Endothelial cell of umbilical vein (primary cell): ENCODE measurements at places on chromosomes 6 and 20. TPM values are rescaled to one million over a fixed set of nuclear protein-coding genes. Genes with fewer than 3 reads are reported as not detected.

DNA sequence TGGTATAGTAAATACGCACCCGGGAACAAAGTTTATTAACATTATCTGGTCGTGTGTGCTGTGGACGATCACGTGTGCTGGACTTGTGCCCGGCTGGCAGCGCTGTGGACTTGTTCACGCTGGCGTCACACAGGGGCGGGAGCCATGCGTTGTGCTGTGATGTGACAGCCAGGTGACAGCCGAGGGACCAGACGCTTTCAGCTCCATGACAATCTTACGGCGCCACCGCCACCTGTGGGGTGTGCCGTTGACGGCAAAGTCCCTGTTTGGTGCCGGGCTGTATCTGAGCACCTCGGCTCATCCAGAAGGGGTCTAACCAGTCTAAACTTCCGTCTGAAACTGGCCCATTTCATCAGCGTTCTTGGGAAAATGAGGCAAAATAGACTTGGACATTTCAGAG is 25.2 kb downstream of the DLL1 start:
- H3K4me1 ChIP-seq: no peaks in the 10 kb centered on the region
- no peaks in the 10 kb centered on the region for H3K36me3 ChIP-seq
- H3K27ac ChIP-seq: no peak overlapping the region
- no peak overlapping the region for H3K4me3 ChIP-seq
- no peak for DNase-seq

DNA sequence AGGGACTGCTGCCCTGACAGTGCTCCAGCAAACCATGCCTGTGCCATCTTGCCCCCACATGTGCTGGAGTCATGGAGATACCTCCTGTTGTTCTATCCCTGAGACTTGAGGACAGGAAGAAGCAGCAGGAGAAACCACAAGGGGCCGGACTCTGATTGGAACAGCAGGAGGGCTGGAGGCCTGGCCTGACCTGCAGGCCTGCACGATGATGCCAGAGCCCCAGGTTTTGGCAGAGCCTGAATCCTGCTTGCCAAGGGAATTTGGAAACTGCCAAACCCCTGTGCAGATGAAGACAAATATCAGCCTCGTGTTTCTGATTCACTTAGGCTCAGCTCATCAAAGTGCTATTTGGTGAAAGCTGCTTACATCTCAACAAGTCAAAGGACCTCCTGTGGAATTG is 177.6 kb downstream of the MAFB start:
- no peaks in the 10 kb centered on the region for H3K36me3 ChIP-seq
- H3K27ac ChIP-seq: no peak overlapping the region
- no peak for DNase-seq
- no peaks in the 10 kb centered on the region for H3K4me1 ChIP-seq
- no peak overlapping the region for H3K4me3 ChIP-seq
- no peaks in the 10 kb centered on the region for H3K27me3 ChIP-seq

DNA sequence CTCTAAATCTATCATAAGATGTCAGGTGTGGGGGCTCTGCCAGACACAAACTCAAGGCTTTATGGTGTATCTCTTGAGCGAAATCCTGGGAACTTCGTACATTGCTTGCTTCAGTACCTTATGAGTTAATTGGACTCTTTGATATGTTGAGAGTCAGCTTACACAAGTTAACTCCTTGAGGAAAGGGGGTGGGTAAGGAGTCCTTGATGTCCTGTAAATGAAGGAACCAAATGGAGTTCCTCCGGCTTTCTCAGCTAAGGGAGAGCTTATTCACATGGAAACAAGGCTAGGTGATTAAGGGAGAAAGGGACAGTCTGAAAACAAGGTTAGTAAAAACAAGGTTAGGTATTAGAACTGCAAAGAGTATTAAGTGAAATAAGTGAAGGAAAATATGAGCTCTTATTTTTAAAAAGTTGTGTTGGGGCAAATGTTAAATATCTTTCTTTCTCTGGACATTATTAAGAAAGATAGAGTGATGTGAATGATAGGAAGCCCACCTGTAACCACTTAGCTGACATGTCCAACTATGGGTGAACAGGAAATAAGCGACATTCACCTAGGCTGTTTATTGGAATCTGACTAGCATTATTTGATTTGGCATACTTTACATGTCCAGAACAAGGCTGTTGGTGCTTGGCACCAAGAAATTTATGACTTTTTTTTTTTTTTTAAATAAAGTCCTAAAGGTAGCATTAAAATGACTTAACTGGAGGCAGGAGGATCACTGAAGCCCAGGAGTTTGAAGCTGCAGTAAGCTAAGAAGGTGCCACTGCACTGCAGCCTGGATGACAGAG is 26.5 kb downstream of the GTF2H5 start:
- H3K27ac ChIP-seq: no peak overlapping the region
- no peak for DNase-seq
- H3K4me3 ChIP-seq: no peak overlapping the region
- H3K4me1 ChIP-seq: no peaks in the 10 kb centered on the region

- no peak overlapping the region for H3K27ac ChIP-seq
- no peaks in the 10 kb centered on the region for H3K36me3 ChIP-seq
These were observed 12.3 kb upstream of the ASF1A start for GRCh38 chr6:118881440-118882313.

GRCh38 chr20:19045371-19045770 is 167.1 kb upstream of the SLC24A3 start:
- no peak overlapping the region for H3K27ac ChIP-seq
- no peaks in the 10 kb centered on the region for H3K27me3 ChIP-seq
- H3K4me3 ChIP-seq: no peak overlapping the region
- no peaks in the 10 kb centered on the region for H3K4me1 ChIP-seq

- H3K4me1 ChIP-seq: no peaks in the 10 kb centered on the region
- H3K27ac ChIP-seq: no peak overlapping the region
- no peak overlapping the region for H3K4me3 ChIP-seq
- H3K36me3 ChIP-seq: no peaks in the 10 kb centered on the region
- DNase-seq: no peak
These were observed 19.0 kb downstream of the HECA start for GRCh38 chr6:139153855-139154254.

DNA sequence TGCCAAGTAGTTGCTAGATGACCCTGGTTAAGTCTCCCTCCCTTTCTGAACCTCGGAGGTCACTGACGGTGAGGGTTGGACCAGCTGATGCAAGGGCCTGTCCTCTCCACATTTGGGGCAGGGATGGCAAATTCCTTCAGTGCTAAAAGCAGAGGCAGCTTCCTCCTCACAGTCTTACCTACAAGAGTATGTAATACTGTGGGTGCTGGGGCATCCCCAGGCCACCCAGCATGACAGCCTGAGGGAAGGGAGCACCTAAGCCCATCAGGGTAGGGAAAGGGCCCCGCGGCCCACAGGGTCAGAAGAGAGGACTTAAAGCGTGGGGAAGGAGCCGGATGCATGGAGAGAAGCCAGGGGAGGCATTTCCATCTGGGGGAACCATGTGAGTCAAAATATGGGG is 38.0 kb downstream of the TGM3 start:
- no peaks in the 10 kb centered on the region for H3K36me3 ChIP-seq
- no peak for DNase-seq
- H3K27ac ChIP-seq: no peak overlapping the region
- H3K27me3 ChIP-seq: peaks cover 4% of the 10 kb centered on the region
- H3K4me3 ChIP-seq: no peak overlapping the region

DNA sequence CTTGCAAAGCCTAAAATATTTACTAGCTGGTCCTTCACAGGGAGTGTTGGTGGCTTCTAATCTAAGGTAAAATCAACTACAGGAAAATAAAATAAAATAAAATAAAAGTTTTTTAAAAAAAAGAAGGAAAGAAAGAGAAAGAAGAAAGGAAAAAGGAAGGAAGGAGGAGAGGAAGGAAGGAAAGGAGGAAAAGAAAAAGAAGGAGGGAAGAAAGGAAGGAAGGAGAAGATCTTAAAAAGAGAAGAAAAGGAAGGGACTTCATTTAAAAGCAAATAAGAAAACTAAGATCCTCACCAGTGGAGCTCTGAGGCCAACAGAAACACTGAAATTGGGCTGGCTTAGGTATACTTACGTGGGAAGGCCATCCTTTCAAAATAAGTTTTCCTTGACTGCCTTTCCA is 178.4 kb downstream of the TSHZ2 start:
- no peaks in the 10 kb centered on the region for H3K36me3 ChIP-seq
- H3K4me3 ChIP-seq: no peak overlapping the region
- no peak for DNase-seq
- H3K27ac ChIP-seq: no peak overlapping the region

DNA sequence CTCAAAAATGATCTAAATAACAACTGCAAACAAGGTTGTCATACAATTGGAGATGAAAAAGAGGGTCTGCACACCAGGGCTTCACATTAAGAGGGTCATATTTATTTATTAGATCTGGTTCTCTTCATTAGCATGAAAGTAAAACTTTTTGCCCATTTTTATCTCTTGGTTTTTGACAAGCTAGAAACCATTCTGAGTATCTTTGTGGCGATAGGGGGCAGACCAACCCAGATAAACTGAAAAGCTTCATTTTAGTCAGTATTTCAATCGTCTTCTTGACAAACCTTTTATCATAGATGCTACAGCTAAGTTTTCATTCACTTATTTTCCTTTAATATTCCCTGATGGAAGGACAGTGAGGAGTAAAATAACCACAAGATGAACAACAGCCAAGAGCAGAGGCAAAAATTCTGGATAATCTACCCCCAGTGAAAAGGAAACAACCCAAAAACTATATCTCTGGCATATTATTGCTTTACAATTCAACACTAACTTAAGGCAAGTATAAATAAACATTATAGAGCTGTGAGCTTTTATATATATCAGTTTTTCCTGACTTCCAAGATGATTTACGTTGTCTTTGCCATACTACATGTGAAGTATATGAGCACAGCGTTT is 45.2 kb downstream of the THEMIS start:
- no peak overlapping the region for H3K27ac ChIP-seq
- H3K4me3 ChIP-seq: no peak overlapping the region
- no peaks in the 10 kb centered on the region for H3K4me1 ChIP-seq
- H3K27me3 ChIP-seq: no peaks in the 10 kb centered on the region
- DNase-seq: peak; percentile 61

DNA sequence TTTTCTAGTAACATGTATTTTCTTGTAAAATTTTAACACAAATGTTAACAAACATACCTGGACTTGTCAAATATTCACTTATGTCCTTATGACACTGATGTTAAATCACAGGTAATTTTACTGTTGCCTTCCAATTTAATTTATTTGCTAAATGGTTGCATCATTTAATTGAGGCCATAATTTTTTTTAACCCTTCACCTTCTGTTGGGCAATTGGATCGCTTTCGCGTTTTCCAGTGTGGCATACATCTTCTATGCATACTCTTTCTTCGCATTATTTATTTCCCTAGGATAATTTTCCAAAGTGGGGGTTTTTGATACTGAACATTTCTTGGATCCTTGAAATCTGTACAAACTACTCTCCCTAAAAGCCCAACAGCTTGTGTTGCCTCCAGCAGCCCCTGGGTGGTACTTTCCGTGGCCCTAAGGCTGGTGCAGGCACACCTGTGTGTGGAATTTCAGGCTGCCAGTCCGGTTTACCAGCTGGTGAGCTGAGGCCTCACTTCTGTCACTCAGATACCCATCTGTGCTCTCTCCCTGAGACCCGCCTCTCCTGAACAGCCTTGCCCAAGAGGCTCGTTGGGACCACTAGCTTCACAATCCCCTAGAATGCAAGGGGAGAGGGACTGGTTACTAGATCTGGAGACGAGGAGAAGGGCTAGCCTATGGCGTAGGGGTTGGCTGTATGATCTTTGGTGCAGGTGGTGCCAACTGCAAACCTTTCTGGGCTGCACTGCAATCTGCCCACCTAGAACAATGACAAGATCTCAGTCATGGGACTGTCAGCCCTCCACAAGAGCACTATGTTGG is 11.2 kb upstream of the C20orf144 start:
- no peak overlapping the region for H3K27ac ChIP-seq
- H3K4me1 ChIP-seq: no peaks in the 10 kb centered on the region
- no peak overlapping the region for H3K4me3 ChIP-seq
- DNase-seq: no peak
- no peaks in the 10 kb centered on the region for H3K36me3 ChIP-seq
- H3K27me3 ChIP-seq: no peaks in the 10 kb centered on the region

GRCh38 chr6:96521306-96521643 is 331 bp upstream of the UFL1 start:
- DNase-seq: no peak
- H3K27ac ChIP-seq: peak overlapping the region; percentile 92
- no peaks in the 10 kb centered on the region for H3K27me3 ChIP-seq
- H3K4me1 ChIP-seq: peaks cover 16% of the 10 kb centered on the region
- no peaks in the 10 kb centered on the region for H3K36me3 ChIP-seq

DNA sequence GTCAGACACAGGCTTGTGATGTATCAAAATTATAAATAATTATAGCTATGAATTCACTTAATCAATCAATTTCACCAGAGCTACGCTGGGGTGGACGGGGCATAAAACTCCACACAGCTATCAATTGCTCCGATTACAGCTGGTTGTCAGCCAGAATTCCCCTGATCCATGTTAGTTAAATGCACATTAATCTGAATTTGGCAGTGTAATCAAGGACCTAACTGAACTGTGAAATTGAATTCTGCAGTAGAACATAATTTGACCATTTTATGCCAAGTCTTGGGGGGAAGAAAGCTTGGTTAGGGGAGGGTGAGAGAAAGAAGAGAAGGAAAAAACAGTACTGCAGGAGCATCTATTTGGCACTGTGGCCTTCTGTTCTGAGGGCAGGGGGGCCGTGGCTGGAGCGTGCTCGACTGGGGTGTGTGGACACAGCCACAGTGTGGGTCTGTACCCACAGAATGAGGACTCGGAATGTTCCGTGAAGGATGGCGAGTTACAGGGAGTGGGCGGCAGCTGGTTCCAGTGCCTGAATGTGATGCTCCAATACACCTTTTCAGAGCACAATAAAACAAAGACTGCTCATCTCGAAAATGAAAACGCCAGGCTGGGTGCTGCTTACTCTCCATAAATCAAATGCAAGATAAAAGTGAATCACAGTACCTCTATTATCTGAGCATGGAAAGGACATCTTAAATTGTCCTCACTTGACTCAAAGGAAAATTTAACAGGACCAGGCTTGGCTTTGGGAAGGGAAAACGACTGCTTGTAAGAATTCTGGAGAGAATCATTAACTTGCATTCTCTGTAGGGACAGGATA is 59.2 kb downstream of the LAMP5 start:
- H3K4me3 ChIP-seq: no peak overlapping the region
- H3K27ac ChIP-seq: no peak overlapping the region
- no peaks in the 10 kb centered on the region for H3K36me3 ChIP-seq
- no peak for DNase-seq
- H3K27me3 ChIP-seq: peaks cover 6% of the 10 kb centered on the region
- H3K4me1 ChIP-seq: no peaks in the 10 kb centered on the region

- no peak for DNase-seq
- no peak overlapping the region for H3K27ac ChIP-seq
- H3K36me3 ChIP-seq: no peaks in the 10 kb centered on the region
These were observed 31.2 kb downstream of the CITED2 start for GRCh38 chr6:139343052-139343750.

- no peaks in the 10 kb centered on the region for H3K36me3 ChIP-seq
- H3K27me3 ChIP-seq: no peaks in the 10 kb centered on the region
- no peak overlapping the region for H3K27ac ChIP-seq
- no peak for DNase-seq
- no peaks in the 10 kb centered on the region for H3K4me1 ChIP-seq
- H3K4me3 ChIP-seq: no peak overlapping the region
These were observed 17.7 kb downstream of the RIPOR3 start for GRCh38 chr20:50673466-50674137.

The MUC22 gene
- not detected in 2 replicates for total RNA-seq

The NOX3 gene
- total RNA-seq: not detected in 2 replicates

The CTAGE9 gene
- total RNA-seq: not detected in 2 replicates

The C6orf118 gene
- not detected in 2 replicates for total RNA-seq

The ADTRP gene
- 3.3 and 5.6 TPM in 2 replicates for total RNA-seq

The ZSWIM3 gene
- total RNA-seq: 4.2 and 4.4 TPM in 2 replicates
